D341Med (cell line): ENCODE measurements at places on chromosomes 12 and 14.

DNA sequence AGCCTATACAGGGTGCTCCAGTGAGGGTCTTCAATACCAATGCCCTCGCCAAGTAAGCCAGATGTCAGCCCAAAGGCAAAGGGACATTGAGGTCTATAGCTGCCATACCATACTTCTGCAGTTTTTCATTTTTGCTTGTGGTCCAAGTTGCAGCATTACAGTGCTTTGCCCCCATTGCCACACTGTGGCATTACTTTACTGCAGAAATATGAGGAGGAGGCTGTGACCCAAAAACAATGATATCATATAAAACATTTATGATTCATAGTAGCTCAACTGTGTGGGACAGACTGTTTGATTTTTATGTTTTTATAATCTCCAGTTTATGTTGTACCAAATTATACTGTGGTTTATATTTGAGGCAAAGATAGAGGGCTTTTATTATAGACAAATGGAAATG, 64.1 kb downstream of the KIAA0586 start:
- no peak for DNase-seq

- DNase-seq: peak; percentile 60
Observed at GRCh38 chr12:4849115-4849541, 60.6 kb upstream of the KCNA1 start.

DNA sequence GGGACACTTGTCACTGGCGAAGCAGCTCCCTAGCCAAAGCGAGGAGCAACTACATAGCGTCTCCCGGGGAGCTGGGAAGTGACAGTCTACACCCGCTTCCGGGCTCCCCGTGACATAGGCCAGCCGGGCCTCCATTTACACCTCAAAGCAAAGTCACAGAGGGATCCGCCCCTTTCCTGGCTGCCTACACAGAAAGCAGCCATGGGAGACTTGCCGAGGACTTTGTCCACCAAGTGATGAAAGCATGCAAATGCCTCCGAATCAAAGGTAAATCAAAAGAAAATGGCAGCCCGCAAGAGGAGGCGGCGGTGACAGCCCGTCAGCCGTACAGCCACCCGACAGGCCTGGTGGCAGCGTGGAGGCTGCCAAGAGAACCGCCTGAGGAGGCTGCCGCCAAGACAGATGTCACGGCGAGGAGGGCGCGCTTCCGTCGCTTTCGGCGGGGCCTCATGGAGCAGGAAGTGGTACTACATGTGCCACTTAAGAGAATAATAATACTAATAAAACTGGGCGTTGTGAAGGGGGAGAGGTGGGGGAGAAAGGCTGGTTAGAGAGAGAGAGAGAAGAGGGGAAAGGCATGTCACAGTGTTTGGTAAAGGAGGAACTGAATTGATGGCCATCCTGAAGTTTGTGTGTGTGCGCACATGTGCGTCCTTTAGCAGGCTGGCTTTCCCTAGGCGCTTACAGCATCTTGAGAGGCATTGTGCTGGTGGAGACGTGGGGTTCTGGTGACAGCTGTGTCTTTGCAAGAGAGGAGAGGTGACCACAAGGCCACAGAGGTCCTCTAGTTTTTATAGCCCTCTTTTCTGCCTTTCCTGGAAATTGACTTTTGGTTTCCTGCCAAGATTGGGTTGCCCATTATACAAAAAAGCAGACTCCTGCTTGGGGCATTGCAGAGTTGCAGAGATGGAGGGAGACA, 661.7 kb downstream of the VRK1 start:
- no peak for DNase-seq

DNA sequence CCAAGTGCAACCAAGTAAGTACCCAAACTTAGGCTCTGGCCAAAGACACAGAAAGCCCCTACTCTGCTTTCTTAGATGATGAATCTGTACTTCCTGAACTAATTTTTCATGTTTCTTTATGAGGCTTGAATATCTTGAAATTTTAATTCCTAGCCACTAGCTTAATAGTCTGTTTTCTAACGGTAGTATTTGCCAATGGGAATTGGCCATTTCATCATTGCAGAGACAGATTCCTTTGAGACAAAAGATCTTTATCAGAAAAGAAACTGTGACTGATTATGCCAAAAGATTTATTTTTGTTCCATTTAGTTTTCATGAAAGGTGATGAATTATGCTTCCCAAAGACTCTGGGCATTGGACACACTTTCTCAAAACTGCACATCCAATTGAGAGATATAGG, 48.7 kb downstream of the DAD1 start:
- no peak for DNase-seq

- no peak for DNase-seq
Observed at GRCh38 chr12:127888943-127889719, 377.8 kb upstream of the TMEM132C start.

DNA sequence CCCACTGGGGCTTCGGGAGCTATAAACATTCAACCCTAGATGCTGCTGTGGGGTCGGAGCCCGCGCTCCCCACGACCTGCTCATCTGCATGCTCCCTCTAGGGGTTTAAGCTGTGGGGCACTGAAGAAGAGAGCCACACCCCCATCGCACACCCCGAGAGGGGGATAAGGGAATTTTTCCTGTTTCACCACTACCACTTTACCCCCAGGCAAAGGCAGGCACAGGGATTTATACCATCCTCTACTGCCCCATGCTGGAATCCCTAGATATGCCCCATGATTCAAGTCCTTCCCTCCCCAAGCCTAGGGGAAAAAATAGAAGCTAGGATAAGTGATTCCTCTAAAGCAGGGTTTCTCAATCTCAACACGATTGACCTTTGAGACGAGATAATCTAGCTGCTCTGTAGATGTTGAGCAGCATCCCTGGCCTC, 59.9 kb upstream of the CCDC60 start:
- DNase-seq: no peak

DNA sequence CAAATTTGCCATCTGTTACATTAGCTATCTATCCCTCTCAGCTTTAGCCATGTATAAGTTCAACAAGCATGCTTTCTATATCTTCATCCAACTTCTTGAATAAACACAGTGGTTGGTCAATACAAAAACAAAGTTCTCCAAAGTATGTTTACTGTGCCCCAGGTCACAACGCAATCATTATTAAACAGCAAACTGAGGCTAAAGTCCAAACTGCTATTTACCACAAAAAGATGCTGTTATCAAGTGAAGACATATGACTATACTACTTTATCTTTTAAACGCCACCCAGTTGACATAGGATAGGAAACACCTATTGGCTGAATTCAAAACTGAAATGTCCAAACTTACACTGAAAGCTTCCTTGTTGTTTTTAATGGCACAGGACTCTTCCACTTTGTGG, 11.7 kb downstream of the ZCCHC8 start:
- DNase-seq: no peak

- DNase-seq: no peak
Observed at GRCh38 chr12:90514325-90514724, 440.7 kb downstream of the CCER1 start.

- no peak for DNase-seq
Observed at GRCh38 chr14:94685681-94686485, 73.7 kb downstream of the SERPINA3 start.

DNA sequence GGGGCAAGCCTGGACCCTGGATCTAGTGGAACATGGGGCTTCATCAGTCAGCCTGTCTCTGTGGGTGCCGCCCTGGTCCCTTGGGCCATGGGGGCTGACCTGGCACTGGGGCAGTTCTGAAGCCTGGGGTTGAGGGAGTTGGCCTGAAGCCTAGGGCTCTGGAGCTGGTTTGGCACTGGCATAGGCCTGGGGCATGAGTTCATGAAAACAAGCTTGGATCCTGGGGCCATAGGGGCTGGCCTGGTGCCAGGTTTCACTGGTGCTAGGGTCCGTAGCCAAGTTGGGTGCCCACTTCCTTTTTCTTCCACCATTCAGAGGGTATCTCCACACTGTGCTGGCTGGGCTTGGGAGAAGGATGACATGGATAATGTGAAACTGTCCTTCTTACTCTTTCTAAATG, 26.6 kb upstream of the ANO4 start:
- DNase-seq: no peak

- no peak for DNase-seq
Observed at GRCh38 chr12:107894589-107894988, 120.1 kb downstream of the ASCL4 start.

GRCh38 chr12:114852976-114853529, 169.1 kb upstream of the TBX3 start:
- DNase-seq: no peak

DNA sequence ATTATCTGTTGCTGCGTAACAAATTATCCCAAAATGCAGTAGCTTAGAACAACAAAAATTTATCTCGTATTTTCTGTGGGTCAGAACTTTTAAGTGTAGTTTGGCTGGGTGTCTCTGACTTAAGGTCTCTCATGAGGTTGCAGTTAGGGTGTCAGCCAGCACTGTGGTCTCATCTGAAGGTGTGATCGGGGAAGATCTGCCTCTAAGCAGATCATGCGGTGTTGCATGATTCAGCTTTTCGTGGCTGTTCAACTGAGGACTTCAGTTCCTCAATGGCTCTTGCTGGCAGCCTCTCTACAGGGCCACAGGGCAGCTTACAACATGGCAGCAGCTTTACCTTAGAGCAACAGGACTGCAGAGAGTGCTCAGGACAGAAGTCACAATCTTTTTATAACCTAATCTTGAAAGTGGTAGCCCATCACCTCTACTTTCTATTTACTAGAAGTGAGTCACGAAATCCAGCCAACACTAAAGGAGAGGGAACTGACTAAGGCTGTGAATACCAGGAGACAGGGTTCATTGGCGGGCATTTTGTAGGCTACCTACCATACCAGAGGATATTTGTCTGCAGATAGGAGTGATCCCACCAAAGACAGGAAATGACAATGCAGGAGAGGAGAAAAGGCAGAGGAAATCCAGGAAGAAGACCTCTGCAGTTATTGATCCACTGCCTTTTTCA, 1.8 kb upstream of the TMPRSS12 start:
- no peak for DNase-seq

DNA sequence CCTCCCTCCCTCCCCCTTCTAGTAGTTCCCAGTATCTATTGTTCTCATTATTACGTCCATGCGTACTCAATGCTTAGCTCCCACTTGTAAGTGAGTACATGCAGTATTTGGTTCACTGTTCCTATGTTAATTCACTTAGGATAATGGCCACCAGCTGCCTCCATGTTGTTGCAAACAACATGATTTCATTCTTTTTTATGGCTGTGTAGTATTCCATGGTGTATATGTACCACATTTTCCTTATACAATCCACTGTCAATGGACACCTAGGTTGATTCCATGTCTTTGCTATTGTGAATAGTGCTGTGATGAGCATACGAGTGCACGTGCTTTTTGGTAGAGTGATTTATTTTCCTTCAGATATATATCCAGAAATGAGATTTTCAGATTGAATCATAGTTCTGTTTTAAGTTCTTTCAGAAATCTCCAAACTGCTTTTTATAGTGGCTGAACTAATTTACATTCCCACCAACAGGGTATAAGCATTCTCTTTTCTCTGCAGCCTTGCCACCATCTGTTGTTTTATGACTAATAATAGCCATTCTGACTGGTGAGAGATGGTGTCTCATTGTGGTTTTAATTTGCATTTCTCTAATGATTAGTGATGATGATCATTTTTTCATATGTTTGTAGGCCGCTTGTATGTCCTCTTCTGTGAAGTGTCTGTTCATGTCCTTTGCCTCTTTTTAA, 17.9 kb upstream of the CLEC7A start:
- DNase-seq: no peak

GRCh38 chr12:3427956-3428355, 63.0 kb upstream of the PRMT8 start:
- DNase-seq: no peak

DNA sequence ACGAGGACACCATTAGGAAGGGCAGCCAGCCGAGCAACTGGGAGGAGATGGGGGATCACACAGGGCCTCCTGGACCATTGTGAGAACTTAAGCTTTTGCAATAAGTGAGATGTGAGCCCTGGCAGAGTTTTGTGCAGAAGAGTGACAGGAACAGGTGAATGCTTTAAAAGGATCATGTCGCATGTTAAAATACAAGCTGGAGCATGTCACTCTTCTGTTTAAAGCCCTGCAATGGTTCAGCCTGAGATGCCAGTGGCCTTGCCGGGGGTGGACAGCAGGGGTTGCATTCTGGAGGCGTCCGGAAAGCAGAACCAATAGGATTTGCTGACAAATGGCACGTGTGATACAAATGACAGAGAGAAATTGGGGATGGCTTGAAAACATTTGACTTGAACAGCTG, 137.5 kb upstream of the RFLNA start:
- DNase-seq: no peak

- no peak for DNase-seq
Observed at GRCh38 chr14:94932589-94932988, 162.7 kb upstream of the GSC start.

DNA sequence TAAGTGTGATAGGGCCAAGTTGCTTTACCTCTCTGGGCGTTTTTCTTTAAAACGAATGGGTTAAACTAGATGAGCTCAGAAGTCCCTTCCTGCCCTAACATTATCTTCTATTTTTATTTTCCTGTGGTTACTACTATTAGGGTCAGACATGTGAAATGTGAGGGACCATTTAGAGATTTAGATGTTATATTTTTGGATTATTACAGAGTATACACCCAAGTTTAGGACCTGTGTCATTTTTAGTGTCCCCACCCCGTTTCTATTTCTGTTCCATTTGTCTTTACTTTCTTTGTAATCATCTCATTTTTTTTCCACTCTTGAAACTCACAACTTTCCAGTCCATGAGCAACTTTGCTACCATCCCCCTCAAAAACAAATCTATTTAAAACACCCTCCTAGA, 56.3 kb downstream of the SLC4A8 start:
- no peak for DNase-seq

GRCh38 chr12:95789126-95790032, 1.2 kb downstream of the NTN4 start:
- DNase-seq: peak; percentile 43

DNA sequence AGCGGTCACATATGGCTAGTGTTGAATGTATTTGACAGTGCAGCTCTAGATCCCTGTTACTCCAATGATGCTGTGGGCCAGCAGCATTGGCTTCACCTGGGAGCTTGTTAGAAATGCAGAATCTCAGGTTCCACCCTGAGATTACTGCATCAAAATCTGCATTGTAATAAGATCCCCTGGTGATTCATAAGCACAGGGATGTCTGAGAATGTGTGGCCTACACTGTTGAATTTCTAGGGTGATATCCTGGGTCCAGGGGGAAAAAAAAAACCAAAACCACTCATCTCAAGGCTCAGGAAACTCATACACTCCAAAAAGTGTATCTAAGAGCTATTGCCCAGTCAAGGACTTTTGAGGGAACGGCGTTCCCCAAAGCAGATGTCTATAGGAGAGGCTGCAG, 196.8 kb downstream of the PPM1H start:
- DNase-seq: no peak

- no peak for DNase-seq
Observed at GRCh38 chr12:22399464-22400180, 65.1 kb upstream of the ST8SIA1 start.

GRCh38 chr12:71756054-71756690, 1.5 kb downstream of the RAB21 start:
- no peak for DNase-seq

DNA sequence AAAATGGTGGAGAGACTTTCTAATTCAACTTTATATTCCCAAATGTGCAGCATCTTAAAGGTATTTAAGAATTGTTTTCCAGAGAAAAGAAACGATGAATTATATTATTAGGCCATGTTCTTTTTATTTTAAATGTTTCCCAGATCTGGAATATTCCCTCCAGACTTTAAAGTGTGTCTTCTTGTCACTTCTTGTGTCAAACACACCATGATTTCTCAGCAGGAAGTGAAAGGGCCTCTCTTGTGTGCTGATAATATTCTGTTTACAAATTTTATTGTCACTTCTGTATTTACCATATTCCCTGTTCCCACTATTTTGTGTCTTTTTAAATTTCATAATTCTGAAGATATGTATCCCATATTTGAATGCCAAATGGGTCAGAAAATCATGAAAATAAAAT, 455.0 kb upstream of the FLRT2 start:
- no peak for DNase-seq
